Hepatocyte (in vitro differentiated cells): ENCODE measurements at places on chromosomes 3 and 15. TPM values are rescaled to one million over a fixed set of nuclear protein-coding genes. Genes with fewer than 3 reads are reported as not detected.

DNA sequence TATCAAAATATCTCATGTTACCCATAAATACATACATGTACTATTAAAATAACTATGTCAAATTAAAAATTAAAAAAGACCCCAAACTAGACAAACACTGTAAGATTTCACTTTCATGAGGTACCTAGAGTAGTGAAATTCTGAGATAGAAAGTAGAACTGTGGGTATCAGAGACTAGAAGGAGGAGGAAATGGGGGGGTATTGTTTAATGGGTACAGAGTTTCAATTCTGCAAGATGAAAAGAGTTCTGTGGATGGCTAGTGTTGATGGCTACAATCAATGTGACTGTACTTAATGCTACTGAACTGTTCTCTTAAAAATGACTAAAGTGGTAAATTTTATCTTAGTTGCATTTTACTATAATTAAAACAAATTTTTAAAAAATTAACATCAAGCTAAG is 36.6 kb downstream of the RFX7 start:
- no peaks in the 10 kb centered on the region for H3K4me1 ChIP-seq
- no peak for DNase-seq
- no peaks in the 10 kb centered on the region for H3K36me3 ChIP-seq
- no peak overlapping the region for H3K4me3 ChIP-seq
- no peaks in the 10 kb centered on the region for H3K27me3 ChIP-seq
- H3K27ac ChIP-seq: no peak overlapping the region

DNA sequence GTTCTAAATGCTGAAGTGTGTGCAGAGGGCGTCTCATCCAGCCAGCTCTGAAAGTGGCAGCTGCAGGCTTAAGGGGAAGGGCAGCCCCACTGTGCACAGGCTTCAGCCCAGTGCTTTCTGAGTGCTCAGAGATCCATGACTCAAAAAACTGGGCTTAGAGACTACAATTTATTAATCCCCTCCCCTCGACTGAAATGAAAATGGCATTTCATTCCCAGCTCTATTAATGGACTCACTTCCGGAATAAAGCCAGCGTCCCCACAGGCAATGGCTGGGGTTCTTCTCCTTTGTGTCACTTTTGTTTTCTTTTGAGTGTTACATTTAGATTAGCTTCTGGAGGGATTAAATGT is 55.5 kb upstream of the PLXNA1 start:
- no peak overlapping the region for H3K27ac ChIP-seq
- peaks cover 6% of the 10 kb centered on the region for H3K4me1 ChIP-seq
- DNase-seq: no peak
- H3K4me3 ChIP-seq: no peak overlapping the region
- no peaks in the 10 kb centered on the region for H3K36me3 ChIP-seq

GRCh38 chr3:134795746-134796280 is 753 bp downstream of the EPHB1 start:
- H3K27ac ChIP-seq: no peak overlapping the region
- H3K4me1 ChIP-seq: no peaks in the 10 kb centered on the region

DNA sequence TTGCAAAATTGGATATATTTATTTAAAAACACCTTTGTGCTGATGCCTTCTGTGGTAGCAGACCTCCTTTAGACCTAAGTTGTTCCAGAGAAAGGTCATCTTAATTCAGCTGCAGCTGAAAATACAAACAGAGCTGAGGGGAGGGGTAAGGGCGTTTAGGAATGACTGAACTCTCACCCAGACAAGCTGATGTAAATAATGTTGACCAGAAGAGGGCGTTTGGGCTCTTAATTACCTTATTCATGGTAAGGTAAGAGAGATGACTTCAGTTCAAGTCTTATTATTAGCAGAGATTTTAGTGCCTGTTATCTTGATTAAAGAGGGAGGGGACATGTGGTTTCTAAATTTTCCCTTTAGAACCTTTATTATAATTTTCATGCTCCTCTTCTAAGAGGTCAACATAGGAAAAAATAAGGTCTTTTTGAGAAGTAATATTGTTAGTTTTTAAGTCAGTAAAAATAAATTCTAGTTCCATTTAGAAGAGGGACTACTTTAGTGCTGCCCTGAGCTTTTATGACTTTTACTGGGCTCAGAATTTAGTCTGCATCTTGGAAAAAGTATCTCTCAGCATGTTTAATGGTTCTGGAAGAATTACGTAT is 46.3 kb downstream of the GPR171 start:
- H3K27me3 ChIP-seq: no peaks in the 10 kb centered on the region
- peak; percentile 77 for DNase-seq
- no peaks in the 10 kb centered on the region for H3K4me1 ChIP-seq
- H3K36me3 ChIP-seq: no peaks in the 10 kb centered on the region
- no peak overlapping the region for H3K27ac ChIP-seq

DNA sequence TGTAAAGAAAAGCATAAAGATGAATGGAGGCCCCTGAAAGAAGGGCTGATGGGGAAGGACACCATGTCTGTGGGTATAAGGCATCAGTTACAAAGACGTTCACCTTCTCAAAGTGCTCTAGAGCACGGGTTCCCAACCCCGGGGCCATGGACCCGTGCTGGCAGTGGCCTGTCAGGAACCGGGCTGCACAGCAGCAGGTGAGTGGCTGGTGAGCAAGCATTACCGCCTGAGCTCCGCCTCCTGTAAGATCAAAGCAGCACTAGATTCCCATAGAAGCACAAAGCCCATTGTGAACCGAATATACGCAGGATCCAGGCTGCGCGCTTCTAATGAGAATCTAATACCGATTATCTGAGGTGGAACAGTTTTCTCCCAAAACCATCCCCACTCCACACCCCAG is 25.7 kb downstream of the MYO1E start:
- H3K4me3 ChIP-seq: no peak overlapping the region
- no peaks in the 10 kb centered on the region for H3K4me1 ChIP-seq
- no peak overlapping the region for H3K27ac ChIP-seq
- no peaks in the 10 kb centered on the region for H3K36me3 ChIP-seq
- H3K27me3 ChIP-seq: no peaks in the 10 kb centered on the region

GADL1 gene
- 0.13 and 0.16 TPM in 2 replicates for total RNA-seq

- H3K4me3 ChIP-seq: no peak overlapping the region
- no peak overlapping the region for H3K27ac ChIP-seq
- no peaks in the 10 kb centered on the region for H3K36me3 ChIP-seq
- H3K4me1 ChIP-seq: peaks cover 6% of the 10 kb centered on the region
- no peak for DNase-seq
- no peaks in the 10 kb centered on the region for H3K27me3 ChIP-seq
Observed at GRCh38 chr15:25406846-25407245, 32.0 kb downstream of the UBE3A start.

P2RY1 gene
- 11.9 and 14.0 TPM in 2 replicates for total RNA-seq

DNA sequence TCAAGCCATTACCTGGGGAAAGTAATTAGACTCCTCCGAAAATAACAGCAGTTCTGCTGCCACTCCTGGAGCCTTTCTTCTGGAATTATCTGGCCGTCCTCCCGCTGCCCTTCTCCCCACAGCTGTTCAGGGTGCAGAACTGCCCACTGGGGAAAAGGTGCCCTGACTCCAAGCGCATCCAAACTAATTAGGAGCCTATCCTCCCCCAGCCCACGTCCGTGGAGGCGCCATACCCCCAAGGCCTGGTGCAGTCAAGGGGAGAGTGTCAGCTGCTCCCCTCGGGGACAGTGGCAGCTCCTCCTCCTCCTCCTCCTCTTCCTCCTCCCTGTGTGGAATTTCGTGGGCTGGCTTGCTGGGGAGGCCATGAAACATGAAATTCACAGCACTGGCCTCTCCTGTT is 177.2 kb downstream of the XXYLT1 start:
- H3K27ac ChIP-seq: no peak overlapping the region
- H3K4me1 ChIP-seq: peaks cover 11% of the 10 kb centered on the region
- no peak overlapping the region for H3K4me3 ChIP-seq
- no peaks in the 10 kb centered on the region for H3K27me3 ChIP-seq
- DNase-seq: no peak
- H3K36me3 ChIP-seq: no peaks in the 10 kb centered on the region

DNA sequence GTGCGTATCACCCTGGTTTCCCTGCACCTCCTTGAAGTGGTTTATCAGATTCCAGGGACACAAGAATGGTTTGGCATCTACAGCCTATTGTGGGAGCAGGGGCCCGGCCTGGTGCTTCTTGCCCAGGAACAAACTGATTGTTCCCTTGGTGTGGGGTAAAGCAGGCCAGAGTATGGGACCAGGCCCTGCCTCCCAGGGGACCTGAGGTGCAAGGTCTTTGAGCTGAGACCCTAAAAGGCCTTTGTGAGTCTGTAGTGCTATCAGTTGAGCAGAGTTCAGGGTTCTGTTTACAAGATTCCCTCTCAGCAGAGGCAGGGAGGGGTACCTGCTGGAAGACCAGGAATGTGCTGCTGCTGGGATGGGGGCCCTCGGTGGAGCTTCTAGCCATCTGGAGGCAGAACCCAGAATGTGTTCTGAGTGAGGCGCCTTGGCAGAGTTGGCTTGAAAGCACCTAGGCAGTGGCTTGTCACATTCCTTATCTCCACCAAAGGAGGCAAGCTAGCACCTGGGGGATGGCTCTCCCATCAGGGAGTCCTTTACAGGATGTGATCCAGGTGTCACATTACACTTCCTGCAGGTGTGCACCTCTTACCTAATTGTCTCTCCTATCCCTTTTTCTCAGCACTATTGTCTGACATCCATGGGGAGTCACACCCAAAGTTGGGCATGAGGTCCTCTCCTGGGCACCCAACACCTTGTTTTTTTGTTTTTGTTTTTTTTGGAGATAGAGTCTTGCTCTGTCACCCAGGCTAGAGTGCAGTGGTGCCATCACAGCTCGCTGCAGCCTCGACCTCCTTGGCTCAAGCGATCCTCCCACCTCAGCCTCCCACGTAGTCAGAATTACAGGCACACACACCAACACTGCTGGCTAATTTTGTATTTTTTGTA is 13.1 kb downstream of the FLNB start:
- no peaks in the 10 kb centered on the region for H3K36me3 ChIP-seq
- H3K4me1 ChIP-seq: peaks cover 71% of the 10 kb centered on the region
- H3K27ac ChIP-seq: peak overlapping the region; percentile 78
- no peaks in the 10 kb centered on the region for H3K27me3 ChIP-seq
- DNase-seq: no peak

GRCh38 chr3:134423153-134423552 is 48.9 kb upstream of the AMOTL2 start:
- H3K36me3 ChIP-seq: no peaks in the 10 kb centered on the region
- H3K27ac ChIP-seq: no peak overlapping the region
- H3K27me3 ChIP-seq: no peaks in the 10 kb centered on the region
- no peaks in the 10 kb centered on the region for H3K4me1 ChIP-seq
- DNase-seq: no peak

DNA sequence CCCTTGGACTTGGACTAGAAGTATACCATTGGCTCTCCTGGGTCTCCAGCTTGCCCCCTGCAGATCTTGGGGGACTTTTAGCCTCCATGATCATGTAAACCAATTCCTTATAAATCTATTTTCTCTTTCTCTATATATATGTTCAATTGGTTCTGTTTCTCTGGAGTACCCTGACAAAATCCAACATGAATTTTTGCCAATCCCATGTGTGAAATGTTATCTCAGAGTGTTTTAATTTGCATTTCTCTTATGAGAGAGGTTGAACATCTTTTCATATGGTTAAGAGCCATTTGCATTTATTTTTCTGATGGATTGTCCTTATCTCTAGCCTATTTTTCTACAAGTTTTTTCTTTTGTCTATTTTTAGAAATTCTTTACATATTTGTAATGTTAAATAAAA is 131.7 kb upstream of the NEO1 start:
- H3K27me3 ChIP-seq: no peaks in the 10 kb centered on the region
- no peaks in the 10 kb centered on the region for H3K4me1 ChIP-seq
- H3K27ac ChIP-seq: no peak overlapping the region

- H3K4me3 ChIP-seq: no peak overlapping the region
- H3K4me1 ChIP-seq: no peaks in the 10 kb centered on the region
- H3K36me3 ChIP-seq: no peaks in the 10 kb centered on the region
- no peaks in the 10 kb centered on the region for H3K27me3 ChIP-seq
- no peak overlapping the region for H3K27ac ChIP-seq
Observed at GRCh38 chr15:66429546-66429945, 42.8 kb downstream of the MAP2K1 start.

- no peak overlapping the region for H3K27ac ChIP-seq
- H3K36me3 ChIP-seq: no peaks in the 10 kb centered on the region
- no peaks in the 10 kb centered on the region for H3K4me1 ChIP-seq
- no peaks in the 10 kb centered on the region for H3K27me3 ChIP-seq
- DNase-seq: no peak
- H3K4me3 ChIP-seq: no peak overlapping the region
Observed at GRCh38 chr3:152123457-152123856, 145.3 kb upstream of the MBNL1 start.

GRCh38 chr15:77067691-77068367 is 3.1 kb downstream of the TSPAN3 start:
- peak overlapping the region; percentile 97 for H3K27ac ChIP-seq
- H3K27me3 ChIP-seq: no peaks in the 10 kb centered on the region
- H3K4me3 ChIP-seq: no peak overlapping the region
- peak; percentile 26 for DNase-seq

GRCh38 chr3:10341901-10342398 is 21.0 kb upstream of the SEC13 start:
- no peak overlapping the region for H3K4me3 ChIP-seq
- H3K4me1 ChIP-seq: peaks cover 6% of the 10 kb centered on the region
- no peaks in the 10 kb centered on the region for H3K27me3 ChIP-seq
- DNase-seq: no peak
- H3K36me3 ChIP-seq: no peaks in the 10 kb centered on the region

PIAS1 gene
- 22.6 and 31.3 TPM in 2 replicates for total RNA-seq

GRK7 gene
- total RNA-seq: 0.07 TPM in 1 of 2 replicates, not detected in the other

- no peak overlapping the region for H3K4me3 ChIP-seq
- no peaks in the 10 kb centered on the region for H3K27me3 ChIP-seq
- no peak for DNase-seq
- H3K36me3 ChIP-seq: no peaks in the 10 kb centered on the region
- H3K4me1 ChIP-seq: peaks cover 11% of the 10 kb centered on the region
Observed at GRCh38 chr3:151309566-151309965, 7.1 kb downstream of the GPR87 start.

DNA sequence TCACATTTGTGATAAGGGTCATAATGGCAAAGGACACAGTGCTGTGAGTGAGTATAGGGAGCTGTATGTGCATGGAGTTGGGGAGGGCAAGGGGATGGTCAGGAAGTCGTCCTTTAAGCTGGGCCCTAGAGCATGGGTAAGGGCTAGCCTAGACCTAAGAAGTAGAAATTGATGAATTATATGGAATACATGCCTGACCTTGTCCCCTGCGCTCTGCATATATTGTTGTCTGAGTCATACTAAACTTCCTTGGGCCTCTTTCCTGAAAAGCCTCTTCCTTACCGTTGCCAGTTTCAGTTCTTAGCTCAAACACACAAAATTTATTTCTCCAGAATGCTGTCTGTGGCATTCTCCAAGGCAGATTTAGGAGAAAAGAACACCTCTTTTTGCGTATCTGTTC is 4.6 kb downstream of the SNRK start:
- H3K4me3 ChIP-seq: no peak overlapping the region
- H3K4me1 ChIP-seq: peaks cover 43% of the 10 kb centered on the region
- no peak overlapping the region for H3K27ac ChIP-seq
- H3K27me3 ChIP-seq: no peaks in the 10 kb centered on the region
- no peak for DNase-seq

RAMAC gene
- 45.9 and 64.1 TPM in 2 replicates for total RNA-seq

LRRC58 gene
- total RNA-seq: 33.6 and 34.7 TPM in 2 replicates

DNA sequence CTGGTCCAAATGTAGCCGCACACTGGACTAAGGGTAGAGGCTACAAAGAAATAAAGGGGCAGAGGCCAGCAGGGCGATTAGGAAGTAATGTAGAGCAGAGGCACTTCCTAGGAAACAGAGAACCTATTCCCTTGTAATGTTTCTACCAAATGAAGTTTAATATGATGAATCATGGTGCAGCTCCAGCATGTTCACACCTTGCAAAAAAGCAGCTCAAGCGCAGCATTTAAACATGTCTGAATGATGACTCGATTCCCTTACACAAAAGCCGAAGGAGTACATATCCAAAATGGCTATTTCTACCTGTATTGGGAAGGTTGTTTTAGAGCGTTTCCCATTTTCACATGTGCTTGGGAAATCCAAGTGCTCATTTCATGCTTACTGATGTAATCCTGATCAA is 204.8 kb downstream of the MECOM start:
- no peak for DNase-seq
- H3K27ac ChIP-seq: no peak overlapping the region
- H3K36me3 ChIP-seq: no peaks in the 10 kb centered on the region
- H3K27me3 ChIP-seq: no peaks in the 10 kb centered on the region

ADAMTSL3 gene
- total RNA-seq: 5.0 and 6.2 TPM in 2 replicates
